Cardiac septum (tissue), 1 donor: ENCODE measurements at places on chromosomes 3 and 15. TPM values are rescaled to one million over a fixed set of nuclear protein-coding genes. Genes with fewer than 3 reads are reported as not detected.

DNA sequence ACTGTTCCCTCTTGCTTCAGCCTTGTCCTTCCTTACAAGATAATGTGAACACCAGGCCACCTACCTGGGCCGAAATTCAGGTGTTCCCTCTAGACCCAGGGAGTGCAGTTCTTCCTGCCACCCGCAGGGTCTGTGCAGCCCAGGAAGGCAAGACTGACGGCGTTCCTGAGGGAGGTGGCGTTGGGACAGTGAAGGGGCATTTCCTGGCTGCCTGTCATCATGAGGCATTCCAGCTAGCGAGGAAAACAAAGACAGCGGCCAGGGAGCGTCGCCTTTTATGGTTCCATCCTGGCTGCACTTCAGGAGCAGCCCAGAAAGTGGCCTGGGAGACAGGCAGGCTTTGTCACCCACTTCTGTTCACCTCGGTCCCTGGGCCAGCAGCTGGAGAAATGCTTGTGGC, 84.8 kb upstream of the WNT5A start:
- DNase-seq, result peak; percentile 84

FSIP1 gene
- total RNA-seq, result 2.0 TPM

DNA sequence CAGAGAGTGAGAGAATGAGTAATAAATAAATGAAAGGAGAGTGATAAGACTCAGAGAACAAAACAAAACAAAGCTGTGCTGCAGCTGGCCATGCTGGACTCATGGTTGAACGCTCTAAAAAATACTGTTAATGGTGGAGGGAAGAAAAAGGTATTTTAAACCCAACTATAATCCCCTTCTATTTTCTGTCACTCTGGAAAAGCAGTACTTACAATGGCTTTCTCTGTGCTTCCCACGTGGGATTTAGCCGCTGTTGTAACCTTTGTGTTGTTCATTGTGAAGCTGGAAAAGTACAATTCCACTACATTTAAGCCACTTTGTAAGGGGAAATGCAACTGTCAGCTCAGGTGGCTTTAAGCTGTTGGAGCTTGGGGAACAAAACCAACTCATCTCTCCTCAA, 917.7 kb downstream of the IGSF11 start:
- no peak for DNase-seq

GRCh38 chr15:52678468-52679231, 538 bp downstream of the ATOSA start:
- peak; percentile 86 for DNase-seq
